ENCODE measurements at places on chromosomes 5 and 9. TPM values are rescaled to one million over a fixed set of nuclear protein-coding genes. Genes with fewer than 3 reads are reported as not detected.

Gene ITK
- not detected for total RNA-seq

Gene IFNA2
- total RNA-seq = not detected

Gene MCC
- 63.3 TPM for total RNA-seq

Gene PRSS3
- 6.5 TPM for total RNA-seq

Gene TEX48
- total RNA-seq = not detected
